Activated CD8-positive, alpha-beta memory T cell treated with anti-CD3 and anti-CD28 coated beads, Interleukin-2, amount 50 U/mL, for 48 hours (primary cell): ENCODE measurements at places on chromosomes 6 and 20.

GRCh38 chr6:130211691-130212090, 11.1 kb downstream of the SAMD3 start:
- no peak for DNase-seq

DNA sequence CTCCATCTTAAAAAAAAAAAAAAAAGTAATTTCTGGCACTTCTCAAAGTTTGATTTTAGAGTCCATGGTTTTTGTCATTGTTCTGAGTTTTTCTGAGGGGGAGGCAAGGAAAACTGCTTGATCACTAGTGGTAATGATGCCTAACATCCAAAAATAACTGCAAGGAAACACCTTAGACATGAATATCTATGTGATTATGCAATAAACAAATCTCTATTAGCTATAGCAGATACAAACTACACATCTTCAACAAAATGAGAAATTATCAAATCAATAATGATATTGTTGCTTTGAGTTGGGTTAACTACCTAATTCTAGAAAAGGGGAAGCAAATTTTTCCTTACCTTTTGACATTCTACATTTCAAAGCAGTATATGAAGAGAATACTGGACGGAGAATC, 230.9 kb upstream of the JARID2 start:
- DNase-seq: no peak

DNA sequence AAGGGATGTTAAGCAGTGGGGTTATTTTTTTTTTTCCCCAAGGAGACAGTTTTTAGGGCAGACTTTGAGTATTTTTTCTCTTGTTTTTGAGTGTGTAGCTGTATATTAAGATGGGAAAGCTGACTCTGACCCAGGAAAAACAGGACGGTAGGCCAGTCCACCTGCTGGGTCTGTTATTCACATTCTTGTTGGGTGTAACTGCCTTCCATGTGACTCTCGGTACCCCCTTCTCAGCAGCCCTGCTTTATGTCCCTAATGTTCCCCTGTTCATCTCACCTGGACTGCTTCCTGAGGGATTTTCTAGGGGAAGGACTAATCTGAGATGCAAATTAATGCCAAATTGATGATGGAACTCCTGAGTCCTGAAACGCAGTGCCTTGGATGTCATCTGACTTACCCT, 21.9 kb downstream of the FOXO3 start:
- DNase-seq: no peak

- DNase-seq: no peak
These were observed 26.8 kb upstream of the MMP24 start for GRCh38 chr20:35199740-35200139.

GRCh38 chr20:11573507-11573906, 344.2 kb upstream of the BTBD3 start:
- DNase-seq: no peak

DNA sequence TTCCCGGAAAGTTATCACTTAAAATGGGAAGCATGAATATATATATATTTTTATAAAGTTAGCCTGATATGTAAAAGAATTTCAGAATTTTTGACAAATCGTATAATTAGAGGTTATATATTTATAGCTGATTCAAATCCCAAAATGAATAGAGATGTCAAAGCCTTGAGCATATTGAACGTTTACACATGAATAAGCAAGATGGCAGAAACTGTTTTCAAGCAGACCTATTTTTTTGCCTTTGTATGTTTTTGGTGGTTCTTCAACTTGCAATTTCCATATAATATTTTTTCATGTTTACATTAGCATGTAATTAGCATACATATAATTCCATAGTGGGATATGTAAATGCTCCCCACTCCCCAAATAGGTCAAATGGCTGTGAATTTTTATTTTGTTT, 189.9 kb downstream of the PRL start:
- DNase-seq: no peak

DNA sequence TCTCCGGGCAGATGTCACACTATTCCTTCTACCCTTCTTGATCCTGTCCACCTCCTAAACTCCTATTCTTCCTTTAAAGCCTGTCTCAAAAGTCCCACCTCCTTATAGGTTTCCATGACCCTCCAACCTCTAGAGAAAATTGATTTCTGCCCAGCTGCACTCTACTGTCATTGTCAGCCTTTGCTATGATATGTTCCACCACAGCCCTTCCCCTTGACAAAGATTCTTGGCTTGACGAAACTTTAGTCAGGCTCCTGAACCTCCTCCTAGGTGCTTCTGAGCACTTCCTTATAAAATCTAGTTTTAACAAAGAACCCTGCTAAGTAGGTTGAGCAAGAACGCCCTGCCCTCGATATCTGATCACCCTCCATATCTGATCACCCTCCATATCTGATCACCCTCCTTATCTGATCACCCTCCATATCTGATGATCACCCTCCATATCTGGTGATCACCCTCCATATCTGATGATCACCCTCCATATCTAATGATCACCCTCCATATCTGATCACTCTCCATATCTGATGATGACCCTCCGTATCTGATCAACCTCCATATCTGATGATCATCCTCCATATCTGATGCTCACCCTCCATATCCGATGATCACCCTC, 103.2 kb downstream of the RIN2 start:
- DNase-seq: no peak
